ENCODE measurements at places on chromosomes 16 and 17.

- no peak for DNase-seq
These were observed 101.3 kb upstream of the C17orf78 start for GRCh38 chr17:37274461-37274860.

DNA sequence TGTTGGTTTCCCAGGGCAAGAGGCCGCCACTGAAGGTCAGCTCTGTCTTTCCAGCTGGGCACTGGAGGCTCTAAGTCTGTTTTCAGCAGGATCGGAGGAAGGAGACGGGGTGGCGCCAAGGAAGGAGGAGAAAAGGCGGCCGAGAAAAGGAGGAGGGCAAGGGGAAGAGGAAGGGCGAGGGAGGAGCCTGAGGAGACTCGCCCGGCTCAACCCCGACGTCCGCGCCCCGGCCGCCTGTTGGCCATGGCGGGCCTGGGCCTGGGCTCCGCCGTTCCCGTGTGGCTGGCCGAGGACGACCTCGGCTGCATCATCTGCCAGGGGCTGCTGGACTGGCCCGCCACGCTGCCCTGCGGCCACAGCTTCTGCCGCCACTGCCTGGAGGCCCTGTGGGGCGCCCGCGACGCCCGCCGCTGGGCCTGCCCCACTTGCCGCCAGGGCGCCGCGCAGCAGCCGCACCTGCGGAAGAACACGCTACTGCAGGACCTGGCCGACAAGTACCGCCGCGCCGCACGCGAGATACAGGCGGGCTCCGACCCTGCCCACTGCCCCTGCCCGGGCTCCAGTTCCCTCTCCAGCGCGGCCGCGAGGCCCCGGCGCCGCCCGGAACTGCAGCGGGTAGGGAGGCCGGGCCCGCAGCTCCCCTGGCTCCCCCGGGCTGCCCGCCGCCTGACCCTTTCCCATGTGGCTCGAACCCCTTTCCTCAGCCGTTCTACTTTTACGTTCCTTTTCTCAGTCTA lies at the start of gene RNF135:
RNF135 (plus strand) TSS at position 209 of the 737 bp plus-strand sequence; CDS start at position 244, 35 bp downstream.
- DNase-seq: no peak

GRCh38 chr17:17790637-17791464 lies 45.9 kb downstream of the SREBF1 start:
- DNase-seq: no peak

GRCh38 chr16:25109643-25110042 lies 1.9 kb upstream of the LCMT1 start:
- no peak for DNase-seq

GRCh38 chr17:81331527-81332043 lies 36.5 kb upstream of the SLC38A10 start:
- DNase-seq: no peak

DNA sequence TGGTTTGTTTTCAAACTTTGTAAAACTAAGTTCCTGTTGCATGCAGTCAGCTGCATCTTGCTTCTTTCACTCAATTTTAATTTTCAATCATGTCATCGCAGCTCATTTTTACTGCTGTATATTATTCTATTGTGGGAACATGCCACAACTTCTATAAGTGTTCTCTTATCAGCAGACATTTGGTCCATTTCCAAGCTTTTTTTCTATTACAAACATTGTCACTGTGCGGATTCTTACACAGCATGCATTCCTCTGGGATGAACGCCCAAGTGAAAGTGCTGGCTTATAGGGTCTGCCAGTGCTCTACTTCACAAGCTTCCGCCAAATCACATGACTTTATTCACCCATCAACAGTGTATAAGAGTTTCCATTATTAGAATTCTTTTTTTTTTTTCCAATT lies 22.7 kb downstream of the GINS3 start:
- no peak for DNase-seq

DNA sequence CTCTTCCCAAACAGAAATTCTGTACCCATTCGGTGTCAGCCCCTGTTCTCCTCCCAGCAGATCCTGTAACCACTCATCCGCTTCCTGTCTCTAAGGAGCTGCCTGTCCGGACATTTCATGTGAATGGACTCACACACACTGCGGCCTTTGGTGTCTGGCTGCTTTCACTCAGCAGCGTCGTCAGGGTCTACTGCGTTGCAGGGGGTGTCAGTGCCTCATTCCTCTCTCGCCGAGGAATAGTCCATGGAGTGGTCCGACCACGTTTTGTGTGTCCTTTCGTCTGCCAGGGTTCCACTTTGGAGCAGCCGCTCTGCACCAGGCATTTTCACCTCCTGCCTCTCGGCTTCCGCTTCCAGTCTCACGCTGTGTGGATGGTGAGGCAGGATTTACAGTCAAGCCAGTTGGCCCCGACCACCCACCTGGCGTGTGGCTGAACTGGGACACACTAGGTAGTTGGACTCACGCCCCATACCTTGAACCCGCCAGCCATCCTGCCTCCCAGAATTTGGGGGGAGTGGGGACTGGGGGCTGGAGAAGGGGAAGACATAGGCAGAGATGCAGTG lies 188.2 kb upstream of the CIBAR2 start:
- no peak for DNase-seq

GRCh38 chr17:75135452-75135851 lies 3.9 kb upstream of the NT5C start:
- DNase-seq: no peak

DNA sequence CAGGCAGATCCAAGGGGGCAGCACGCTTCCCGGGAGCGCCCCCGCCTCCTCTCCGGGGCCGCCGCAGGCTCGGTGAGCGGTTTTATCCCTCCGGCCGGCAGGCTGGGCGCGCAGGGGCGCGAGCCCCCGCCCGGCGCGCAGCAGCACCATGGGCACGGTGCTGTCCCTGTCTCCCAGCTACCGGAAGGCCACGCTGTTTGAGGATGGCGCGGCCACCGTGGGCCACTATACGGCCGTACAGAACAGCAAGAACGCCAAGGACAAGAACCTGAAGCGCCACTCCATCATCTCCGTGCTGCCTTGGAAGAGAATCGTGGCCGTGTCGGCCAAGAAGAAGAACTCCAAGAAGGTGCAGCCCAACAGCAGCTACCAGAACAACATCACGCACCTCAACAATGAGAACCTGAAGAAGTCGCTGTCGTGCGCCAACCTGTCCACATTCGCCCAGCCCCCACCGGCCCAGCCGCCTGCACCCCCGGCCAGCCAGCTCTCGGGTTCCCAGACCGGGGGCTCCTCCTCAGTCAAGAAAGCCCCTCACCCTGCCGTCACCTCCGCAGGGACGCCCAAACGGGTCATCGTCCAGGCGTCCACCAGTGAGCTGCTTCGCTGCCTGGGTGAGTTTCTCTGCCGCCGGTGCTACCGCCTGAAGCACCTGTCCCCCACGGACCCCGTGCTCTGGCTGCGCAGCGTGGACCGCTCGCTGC lies 832 bp downstream of the CDK5R1 start:
- DNase-seq: no peak

DNA sequence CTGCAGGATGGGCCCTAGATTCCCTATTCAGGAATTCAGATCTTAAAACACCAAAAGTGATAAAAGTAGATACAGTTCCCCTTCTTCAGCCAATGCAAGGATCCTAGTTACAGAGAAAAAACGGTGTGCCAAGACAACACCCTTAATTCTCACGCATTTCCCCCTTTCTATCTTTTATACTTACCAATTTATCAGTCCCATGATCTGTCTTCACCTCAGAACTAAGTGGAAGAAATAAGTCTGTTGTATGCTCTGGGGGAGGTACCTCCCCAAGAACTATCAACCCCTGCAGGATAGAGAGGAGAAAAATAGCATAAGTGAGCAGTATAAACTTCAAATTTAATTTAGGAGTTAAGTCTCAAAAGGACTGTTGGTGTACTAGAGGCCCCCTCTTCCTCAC lies 83.2 kb downstream of the STH start:
- DNase-seq: no peak

GRCh38 chr16:28937222-28937876 lies 5.6 kb downstream of the CD19 start:
- DNase-seq: no peak

DNA sequence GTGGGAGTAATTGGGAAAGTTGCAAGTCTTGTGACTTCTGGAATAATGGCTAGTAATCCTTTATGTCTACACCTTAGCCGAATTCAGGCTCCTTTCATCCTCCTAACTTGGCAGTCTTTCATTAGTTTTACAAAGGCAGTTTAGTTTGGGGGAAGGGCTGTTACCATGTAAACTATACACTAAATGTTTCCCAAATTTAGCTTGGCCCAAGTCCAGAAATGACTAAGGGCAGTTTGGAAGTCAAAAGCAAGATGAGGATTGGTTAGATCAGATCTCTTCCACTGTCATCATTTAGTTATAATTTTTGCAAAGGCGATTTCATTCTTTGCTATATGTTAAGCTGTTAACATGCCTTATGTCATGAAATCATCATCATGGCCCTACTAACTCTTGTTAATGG lies 115.4 kb upstream of the CACNG3 start:
- no peak for DNase-seq

GRCh38 chr16:27179500-27180072 lies 23.7 kb upstream of the KDM8 start:
- peak; percentile 14 for DNase-seq

DNA sequence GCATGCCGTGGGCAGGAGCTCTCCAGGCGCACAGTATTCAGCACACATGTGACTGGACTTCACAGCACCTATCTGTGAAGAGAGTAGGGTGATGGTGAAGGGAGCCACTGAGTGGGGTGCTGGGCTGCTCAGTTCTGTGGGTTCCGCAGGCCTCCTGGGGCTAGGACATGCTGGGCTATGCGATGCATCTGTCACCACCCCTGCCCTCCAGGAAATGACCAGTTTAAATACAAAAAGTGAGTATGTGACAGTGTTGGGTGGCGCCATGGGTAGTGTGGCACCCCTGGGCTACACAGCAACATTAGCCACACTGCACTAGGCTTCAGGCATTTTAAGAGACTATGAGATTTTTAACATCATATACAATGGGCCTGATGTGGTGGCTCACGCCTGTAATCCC lies 28.6 kb downstream of the MYLK3 start:
- no peak for DNase-seq

GRCh38 chr17:34391241-34391640 lies 28.2 kb upstream of the CCL1 start:
- DNase-seq: no peak

GRCh38 chr16:18018376-18018775 lies 318.2 kb downstream of the NPIPA8 start:
- no peak for DNase-seq

GRCh38 chr17:79391376-79392233 lies 219.2 kb downstream of the RBFOX3 start:
- DNase-seq: peak; percentile 57

GRCh38 chr16:89519881-89520280 lies 11.7 kb downstream of the SPG7 start:
- no peak for DNase-seq

- DNase-seq: no peak
These were observed 303.9 kb downstream of the IRF8 start for GRCh38 chr16:86202760-86203426.

DNA sequence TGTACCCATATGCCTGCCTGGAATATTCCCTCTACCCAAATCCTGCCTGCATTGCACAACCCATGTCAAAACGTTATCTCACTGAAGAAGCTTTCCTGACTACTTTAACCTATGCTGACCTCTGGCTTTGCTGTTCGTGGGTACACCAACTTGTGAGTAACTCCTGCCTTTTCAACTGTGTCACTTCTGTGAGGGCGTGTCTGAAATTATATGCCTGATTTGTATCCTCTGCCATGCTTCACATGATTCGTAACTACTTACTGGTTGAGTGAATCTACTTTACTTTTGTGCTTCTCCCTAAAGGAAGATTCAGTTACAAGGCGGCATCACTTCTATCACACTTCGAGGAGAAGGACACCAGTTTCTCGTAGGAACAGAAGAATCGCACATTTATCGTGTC lies 33.3 kb upstream of the USP43 start:
- no peak for DNase-seq

- DNase-seq: no peak
These were observed 10.2 kb upstream of the NATD1 start for GRCh38 chr17:21263376-21263775.

DNA sequence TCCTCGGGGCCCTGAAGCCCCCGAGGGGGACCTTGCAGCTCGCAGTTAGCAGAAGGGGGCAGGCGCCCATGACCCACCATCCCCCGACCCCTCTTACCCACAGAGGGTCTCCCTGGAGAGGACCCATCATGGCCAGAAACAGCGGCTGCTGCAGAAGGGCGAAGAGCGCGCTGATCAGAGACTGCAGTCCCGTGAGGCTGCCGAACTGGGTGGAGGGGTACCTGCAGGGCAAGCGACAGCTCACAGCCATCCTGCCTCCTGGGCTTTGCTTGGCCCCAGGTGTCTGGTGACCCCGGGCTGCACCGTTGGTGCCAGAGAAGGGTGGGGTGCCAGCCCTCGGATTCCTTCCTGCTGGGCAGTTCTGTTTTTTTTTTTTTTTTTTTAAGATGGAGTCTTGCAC lies 13.9 kb upstream of the PITPNA start:
- no peak for DNase-seq

DNA sequence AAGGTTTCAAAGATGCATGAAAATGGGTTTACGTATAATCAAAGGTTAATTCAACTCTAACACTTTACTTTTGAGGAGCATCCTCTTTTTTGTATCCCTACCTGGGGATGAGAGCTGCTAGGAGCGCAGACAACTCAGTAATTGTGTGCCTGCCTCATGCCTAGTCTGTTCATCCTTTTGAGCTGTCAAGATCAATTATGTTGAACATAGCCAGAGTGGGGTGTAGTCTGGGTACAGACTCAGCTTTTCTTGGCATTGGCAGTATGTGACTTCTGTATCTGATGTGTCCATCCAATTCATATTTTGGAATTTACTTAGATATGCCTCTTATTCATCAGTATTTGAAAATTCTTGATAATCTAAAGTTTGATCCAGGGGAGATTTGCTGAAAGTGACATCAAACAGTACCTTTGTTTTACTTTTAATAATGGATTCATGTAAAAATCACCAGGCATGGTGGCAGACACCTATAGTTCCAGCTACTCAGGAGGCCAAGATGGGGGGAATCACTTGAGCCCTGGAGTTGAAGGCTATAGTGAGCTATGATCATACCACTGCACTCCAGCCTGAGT lies 24.1 kb downstream of the PRKCA start:
- no peak for DNase-seq

GRCh38 chr16:26595199-26595598 lies 471.5 kb upstream of the C16orf82 start:
- no peak for DNase-seq

- no peak for DNase-seq
These were observed 5.0 kb upstream of the CCL4L2 start for GRCh38 chr17:36205637-36206485.

Data from NCI-H2081 (cell line).